ENCODE measurements at places on chromosomes 7 and 10.

GRCh38 chr10:104923501-104923900, 282.4 kb downstream of the SORCS3 start:
- no peak for DNase-seq

DNA sequence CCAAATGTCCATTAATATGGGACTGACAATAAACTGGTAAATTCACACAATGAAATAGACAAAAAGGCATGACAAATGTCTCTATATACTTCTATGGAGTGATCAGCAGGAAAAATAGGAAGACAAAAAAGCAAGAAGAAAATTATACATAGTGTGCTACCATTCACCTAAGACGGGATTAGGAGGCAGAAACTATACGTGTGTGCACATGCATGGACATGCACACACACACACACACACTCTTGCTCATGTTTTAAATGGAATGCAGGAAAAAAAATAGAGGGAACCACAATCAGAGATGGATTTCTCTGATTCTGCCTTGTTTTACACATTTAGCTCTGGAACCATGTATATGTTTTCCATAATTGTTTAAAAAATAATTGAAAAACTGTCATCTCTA, 119.0 kb downstream of the ZFAND4 start:
- no peak for DNase-seq

DNA sequence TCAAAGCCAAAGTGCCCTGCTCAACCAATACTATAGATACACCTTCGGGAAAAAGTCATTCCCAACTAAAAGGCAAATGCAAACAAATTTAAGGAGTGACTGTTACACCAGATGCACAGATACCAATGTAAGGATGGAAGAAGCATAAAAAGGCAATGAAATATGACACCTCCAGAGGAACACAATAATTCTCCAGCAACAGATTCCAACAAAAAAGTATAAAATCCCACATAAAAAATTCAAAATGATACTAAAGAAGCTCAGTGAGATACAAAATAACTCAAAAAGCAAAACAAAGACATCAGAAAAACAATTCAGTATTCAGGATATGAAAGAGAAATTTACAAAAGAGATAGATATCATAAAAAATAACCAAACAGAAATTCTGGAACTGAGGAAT, 44.1 kb upstream of the ASAH2 start:
- DNase-seq, result no peak

- DNase-seq, result no peak
Measured at GRCh38 chr10:84392181-84392580, 63.8 kb downstream of the CCSER2 start.

DNA sequence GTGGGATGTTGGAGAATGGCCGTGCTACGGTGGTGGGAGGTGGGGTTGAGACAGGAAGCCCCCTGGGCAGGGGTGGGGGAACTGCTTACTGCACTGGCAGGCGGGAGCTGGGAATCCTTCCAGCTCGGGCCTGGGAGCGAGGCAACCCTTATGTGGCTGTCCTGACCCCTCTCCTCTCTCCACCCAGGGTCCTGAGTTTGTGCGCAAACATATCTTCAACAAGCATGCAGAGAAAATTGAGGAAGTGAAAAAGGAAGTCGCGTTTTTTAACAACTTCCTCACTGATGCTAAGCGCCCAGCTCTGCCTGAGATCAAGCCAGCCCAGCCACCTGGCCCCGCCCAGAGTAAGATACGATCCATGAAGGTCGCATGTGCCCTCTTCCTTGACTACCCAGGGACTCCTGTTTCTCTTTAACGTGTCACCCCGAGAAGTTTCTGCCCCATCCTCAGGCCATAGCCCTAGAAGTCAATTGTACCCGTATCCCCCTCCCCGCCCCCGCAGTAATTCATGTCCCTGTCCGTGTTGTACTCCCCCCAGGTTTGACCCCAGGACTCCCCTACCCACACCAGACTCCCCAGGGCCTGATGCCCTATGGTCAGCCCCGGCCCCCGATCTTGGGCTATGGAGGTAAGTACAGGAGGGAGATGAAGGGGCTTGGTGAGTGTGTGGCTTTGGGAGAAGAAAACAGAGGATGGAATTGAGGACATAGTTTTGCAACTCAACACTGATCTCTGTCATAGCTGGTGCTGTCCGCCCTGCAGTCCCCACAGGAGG, 1.8 kb downstream of the UFSP1 start:
- DNase-seq, result peak; percentile 52

DNA sequence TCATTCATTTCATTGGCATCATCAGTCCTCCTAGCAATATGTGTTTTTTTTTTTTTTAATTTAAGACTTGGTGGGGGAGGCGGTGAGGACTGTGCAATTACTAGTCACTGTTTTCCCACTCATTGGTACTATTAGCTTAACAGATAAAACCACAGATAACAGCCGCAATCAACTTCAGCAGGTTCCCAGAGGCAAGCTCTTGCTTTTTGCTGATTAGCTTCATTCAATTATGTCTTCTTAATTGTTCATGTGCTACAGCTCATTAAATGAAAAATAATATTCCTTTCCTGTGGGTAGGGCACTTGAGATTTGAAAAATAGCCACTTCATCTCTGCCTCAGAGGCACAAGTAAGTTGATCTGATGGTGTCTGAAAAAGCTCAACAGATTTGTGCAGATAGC, 215.5 kb downstream of the PCDH15 start:
- DNase-seq, result no peak

DNA sequence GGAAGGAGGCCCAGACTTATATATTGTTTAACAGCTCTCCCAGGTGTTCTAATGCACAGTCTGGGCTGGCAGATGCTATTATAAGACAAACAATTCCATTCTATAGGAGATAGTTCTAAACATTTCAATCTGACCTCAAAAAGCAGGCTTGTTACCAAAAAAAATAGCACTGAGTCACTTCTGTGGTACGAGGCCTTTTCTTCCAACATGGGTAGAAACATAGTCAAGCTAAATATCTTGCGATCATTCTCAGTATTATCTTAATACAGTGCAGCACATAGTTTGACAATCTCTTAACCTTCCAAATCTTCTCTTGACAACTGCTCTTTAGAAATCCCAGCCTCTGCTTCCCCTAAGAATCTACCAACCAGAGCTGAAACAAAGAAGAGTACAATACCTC, 46.6 kb upstream of the MKX start:
- no peak for DNase-seq

- DNase-seq, result no peak
Measured at GRCh38 chr7:23356726-23357125, 57.6 kb downstream of the MALSU1 start.
